Bronchial epithelial cell (primary cell): ENCODE measurements at places on chromosomes 4 and X.

GRCh38 chrX:87634361-87634760 lies 116.8 kb downstream of the KLHL4 start:
- no peak for DNase-seq

DNA sequence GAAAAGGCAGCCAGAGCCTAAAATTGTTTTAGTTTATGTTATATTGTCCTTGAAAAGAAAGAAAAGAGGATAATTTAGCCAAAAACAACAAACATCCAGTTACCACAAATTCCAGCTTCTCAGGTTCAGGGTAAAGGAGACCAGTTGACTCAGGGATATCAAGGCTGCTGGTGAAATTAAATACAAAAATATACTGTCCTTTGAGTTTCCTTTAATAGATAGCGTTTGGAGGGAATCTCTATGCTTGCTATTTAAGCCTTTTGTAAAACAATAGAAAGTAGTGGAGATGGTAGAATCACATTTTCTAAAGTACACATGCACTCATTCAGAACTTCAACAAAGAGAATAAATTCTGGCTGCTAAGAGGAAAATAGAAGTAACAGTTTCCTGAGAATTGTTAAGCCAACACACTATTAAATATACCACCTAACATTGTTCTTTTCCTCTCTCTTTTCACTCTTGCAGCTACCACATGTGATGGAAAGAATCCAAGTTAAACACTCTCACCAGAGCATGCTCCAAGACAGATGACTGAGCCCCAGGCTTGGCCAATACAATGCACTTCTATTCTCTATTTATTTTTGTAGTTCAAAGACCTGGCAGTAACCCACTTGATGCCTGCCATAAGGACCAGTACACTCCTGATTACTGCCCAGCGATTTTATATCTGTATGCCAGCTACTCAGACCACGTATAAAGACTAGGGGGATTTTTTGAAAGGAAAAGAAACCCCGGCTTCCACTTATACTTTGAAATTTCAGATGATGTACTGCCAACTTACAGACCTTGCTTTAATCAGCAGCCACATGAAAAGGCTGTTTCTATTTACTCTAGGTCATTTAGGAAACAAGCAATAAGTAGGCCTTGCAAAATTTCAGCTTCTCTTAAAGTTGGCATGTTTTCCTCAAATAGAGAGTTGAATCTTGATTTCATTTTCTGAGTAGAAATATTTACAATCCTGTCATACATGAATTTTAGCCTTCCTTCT lies 756.9 kb downstream of the FAT4 start:
- DNase-seq = peak; percentile 31

GRCh38 chr4:63211776-63212479 lies 1197.3 kb downstream of the TECRL start:
- no peak for DNase-seq

DNA sequence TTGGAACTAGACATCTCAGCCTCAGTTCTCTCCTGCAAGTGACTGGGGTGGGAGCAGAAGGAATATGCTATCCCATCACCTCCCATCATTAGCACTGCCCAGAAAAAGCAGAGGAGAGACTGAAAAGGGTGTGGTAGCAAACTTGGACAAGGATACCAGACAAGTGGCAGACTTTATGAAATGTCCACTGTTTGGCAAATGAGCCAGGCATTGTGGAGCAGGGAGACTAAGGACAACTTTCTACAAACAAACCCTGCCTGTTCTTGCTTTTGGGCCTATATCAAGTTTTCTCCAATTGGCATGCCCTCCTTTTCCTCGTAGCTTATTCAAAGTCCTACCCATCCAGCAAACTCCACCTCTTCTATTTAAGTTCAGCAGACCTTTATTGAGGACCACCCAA lies 41.6 kb downstream of the ZCCHC12 start:
- DNase-seq = no peak

GRCh38 chr4:56253666-56254305 lies 133.5 kb downstream of the AASDH start:
- DNase-seq = no peak

- no peak for DNase-seq
Measured at GRCh38 chrX:118679290-118679689, 48.1 kb upstream of the IL13RA1 start.

DNA sequence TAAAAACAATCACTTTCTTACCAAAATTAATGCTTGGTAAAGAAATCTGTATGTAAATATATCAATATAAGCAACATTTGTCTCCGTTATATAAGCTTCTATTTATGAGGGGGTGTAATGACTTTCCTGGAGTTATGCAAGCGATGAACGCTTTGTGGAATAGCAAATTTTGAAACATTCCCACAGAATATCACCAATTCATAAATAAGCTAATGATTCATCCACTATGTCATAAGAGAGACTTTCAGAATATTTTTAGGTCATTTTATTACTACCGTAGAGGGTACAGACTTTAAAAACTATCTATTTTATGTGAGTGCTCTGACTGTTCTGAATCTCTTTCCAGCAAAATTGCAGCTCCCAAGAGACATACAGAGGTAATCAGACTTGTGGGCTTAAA lies 179.5 kb upstream of the FTHL17 start:
- DNase-seq = no peak

- DNase-seq = peak; percentile 21
Measured at GRCh38 chrX:108091878-108092291, 307 bp downstream of the ATG4A start.
